Astrocyte (in vitro differentiated cells and primary cell): ENCODE measurements at places on chromosomes 2 and 18. TPM values are rescaled to one million over a fixed set of nuclear protein-coding genes. Genes with fewer than 3 reads are reported as not detected.
A peak's percentile ranks its signal among the peaks of the same experiment; 100 is the strongest.

DNA sequence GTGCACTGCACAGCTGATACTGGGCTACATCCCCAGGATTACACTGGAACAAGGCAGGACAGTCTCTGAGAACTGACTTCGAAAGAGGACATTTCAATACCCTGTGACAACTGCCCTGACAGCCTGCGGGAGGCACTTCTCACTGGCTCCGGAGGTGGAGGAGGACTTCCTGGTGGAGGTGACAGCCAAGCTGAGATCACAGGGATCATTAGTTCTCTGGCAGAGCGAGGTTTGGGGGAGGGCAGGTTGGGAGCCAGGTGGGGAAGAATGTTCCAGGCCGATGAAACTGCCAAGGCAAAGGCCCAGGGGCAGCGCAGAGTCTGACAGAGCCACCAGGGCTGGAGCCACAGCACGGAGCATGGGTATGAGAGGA lies 28.0 kb upstream of the NPAS2 start:
- peaks cover 2% of the 10 kb centered on the region for H3K4me1 ChIP-seq
- no peak for DNase-seq
- H3K36me3 ChIP-seq = no peaks in the 10 kb centered on the region
- peaks cover 4% of the 10 kb centered on the region for H3K27me3 ChIP-seq

Gene PAX8
- total RNA-seq = 0.48 and 1.2 TPM in 2 replicates

DNA sequence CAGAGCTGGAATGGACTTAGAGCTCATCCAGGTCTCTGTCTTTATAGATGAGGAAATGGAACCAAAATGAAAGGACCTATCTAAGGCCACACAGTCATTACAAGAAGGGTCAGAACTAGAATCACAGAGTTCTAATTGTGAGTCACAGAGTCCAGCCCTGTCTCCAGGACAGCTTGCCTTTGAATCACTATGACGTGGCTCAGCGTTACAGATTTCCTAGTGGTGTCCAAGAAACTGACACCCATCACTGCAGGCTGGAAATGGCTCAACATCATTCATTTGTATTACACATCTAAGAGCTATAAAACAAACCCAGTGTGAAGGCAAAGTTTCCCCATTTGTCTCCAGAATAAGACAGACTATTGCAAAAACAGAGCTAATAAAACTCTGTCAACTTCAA lies 164.3 kb upstream of the SIX2 start:
- H3K27me3 ChIP-seq = peaks cover 27% of the 10 kb centered on the region
- peaks cover 25% of the 10 kb centered on the region for H3K4me1 ChIP-seq
- peak; percentile 92 for DNase-seq
- H3K4me3 ChIP-seq = no peak overlapping the region

GRCh38 chr18:24497031-24497754 lies 36.8 kb downstream of the HRH4 start:
- H3K4me3 ChIP-seq = no peak overlapping the region
- peaks cover 5% of the 10 kb centered on the region for H3K4me1 ChIP-seq
- H3K27me3 ChIP-seq = no peaks in the 10 kb centered on the region
- no peaks in the 10 kb centered on the region for H3K36me3 ChIP-seq

Gene RGPD3
- 0.10 and 0.16 TPM in 2 replicates for total RNA-seq
